ENCODE measurements at places on chromosomes 16 and 17.

- H3K4me1 ChIP-seq = no peaks in the 10 kb centered on the region
- H3K27me3 ChIP-seq = peaks cover 15% of the 10 kb centered on the region
- DNase-seq = no peak
- no peak overlapping the region for H3K4me3 ChIP-seq
- H3K27ac ChIP-seq = no peak overlapping the region
- H3K36me3 ChIP-seq = no peaks in the 10 kb centered on the region
Observed at GRCh38 chr16:50050802-50051201, 15.0 kb upstream of the HEATR3 start.

DNA sequence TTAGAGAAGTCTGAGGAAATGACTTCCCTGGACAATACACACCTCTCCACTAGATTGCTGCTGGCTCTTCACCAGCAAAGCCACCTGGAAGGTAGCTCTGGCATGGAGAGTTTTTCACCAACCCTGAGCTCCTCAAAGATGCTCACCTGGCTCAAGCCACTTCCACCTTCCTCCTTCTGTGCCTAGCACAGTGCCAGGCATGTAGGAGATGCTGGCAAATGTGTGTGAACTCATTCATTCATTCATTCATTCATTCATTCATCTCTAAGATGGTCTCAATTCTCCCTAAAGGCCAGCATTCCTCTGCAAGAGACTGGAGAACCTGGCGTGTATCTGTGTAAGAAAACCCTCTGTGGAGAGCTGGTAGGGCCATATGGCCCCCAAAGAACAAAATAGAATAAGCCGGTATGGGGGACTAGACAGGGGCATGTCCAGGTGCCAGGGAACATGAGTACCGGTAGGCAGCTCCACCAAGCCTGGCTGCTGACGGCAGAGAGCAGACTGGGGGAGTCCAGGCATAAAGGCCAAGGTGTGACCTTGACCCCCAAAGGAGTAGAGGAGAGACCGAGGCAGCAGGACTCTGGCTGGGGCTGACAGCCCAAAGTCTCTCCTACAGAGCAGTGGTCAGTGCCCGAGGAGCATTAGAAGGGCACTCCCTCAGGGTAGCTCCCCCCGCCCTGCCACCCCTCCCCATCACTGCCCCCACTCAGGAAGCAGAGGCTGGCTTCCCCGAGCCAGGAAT, 132.2 kb upstream of the TNRC6C start:
- H3K27me3 ChIP-seq = peaks cover 8% of the 10 kb centered on the region
- H3K4me3 ChIP-seq = no peak overlapping the region
- no peak overlapping the region for H3K27ac ChIP-seq
- no peaks in the 10 kb centered on the region for H3K36me3 ChIP-seq
- H3K4me1 ChIP-seq = peaks cover 73% of the 10 kb centered on the region
- DNase-seq = no peak

DNA sequence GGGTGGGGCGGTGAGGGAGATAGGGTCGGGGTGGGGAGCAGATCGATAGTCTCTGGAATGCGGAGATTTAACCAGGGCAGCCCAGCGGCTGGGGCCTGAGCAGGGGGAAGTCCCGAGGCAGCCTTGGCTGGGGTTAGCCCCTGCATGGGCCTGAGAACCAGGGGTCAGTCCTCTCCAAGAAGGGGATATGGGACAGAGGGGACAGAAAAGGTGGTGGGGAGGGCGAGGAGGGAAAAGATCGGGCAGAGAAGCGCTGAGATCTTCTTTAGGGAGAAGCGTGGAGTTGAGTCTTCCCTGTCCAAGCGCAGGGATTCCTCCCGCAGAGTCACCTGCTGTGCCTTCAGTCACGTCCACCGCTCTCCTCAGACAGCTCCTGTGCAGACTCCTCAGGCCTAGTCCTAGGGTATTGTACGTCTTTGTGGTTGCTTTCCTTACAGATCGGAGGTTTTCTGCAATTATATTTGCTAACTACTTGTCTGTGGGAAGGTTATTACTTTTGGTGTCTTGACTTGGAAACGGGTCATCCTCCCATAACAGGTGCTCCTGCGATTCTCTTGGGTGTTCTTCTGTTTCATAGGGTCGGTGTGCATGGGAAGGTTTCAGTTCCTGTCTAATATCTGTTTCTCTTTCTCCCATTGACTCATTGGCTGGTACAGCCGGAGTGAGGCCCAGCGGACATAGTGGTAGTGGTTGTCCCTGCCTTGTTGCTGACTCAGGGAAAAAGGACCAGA, 952 bp downstream of the CD300A start:
- peak overlapping the region; percentile 14 for H3K4me3 ChIP-seq
- H3K36me3 ChIP-seq = no peaks in the 10 kb centered on the region
- H3K4me1 ChIP-seq = peaks cover 5% of the 10 kb centered on the region
- DNase-seq = no peak
- H3K27me3 ChIP-seq = peaks cover 29% of the 10 kb centered on the region

- H3K4me1 ChIP-seq = peaks cover 27% of the 10 kb centered on the region
- H3K27ac ChIP-seq = no peak overlapping the region
- H3K36me3 ChIP-seq = peaks cover 5% of the 10 kb centered on the region
Observed at GRCh38 chr16:28975158-28975599, 601 bp downstream of the SPNS1 start.

GRCh38 chr17:65704731-65705130, 143.3 kb upstream of the AXIN2 start:
- H3K36me3 ChIP-seq = peaks cover 23% of the 10 kb centered on the region
- peaks cover 17% of the 10 kb centered on the region for H3K4me1 ChIP-seq
- H3K27ac ChIP-seq = no peak overlapping the region
- peaks cover 6% of the 10 kb centered on the region for H3K27me3 ChIP-seq
- no peak overlapping the region for H3K4me3 ChIP-seq
- DNase-seq = no peak

DNA sequence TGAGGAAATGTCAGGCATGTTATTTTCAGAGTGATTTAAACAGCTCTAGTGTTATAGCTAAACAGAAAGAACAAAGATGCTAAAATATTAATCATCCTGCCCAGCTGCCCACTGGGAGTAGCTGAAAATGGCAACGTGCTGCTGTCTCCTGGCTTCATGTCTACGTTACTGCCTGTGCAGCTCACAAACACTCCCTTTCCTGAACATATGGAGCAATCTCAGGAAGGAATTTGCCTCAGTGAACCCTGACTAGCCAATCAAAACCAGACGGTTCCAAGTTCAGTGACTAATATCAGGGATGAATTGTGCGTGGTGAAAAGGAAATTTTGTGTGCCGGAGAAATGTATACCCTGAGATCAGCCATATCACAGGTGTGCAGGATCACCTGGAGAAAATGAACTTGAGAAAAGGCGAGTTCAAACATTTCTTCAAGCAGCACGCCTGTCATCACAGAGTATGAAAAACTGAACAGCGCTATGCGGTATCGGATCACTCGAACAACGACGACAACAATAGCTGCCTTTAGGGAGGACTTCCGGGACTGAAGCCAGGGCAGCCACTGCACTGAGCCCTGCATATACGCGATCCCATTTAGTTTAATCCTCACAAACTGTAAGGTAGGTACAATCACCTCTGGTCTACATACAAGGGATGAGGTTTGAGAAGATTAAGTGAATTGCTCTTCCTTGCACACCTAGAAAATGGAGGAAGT, 110.3 kb downstream of the STX8 start:
- H3K4me3 ChIP-seq = no peak overlapping the region
- peak overlapping the region; percentile 2 for H3K27ac ChIP-seq
- DNase-seq = no peak
- H3K27me3 ChIP-seq = no peaks in the 10 kb centered on the region

All from nephron progenitor cell (in vitro differentiated cells).